Stimulated activated CD8-positive, alpha-beta memory T cell treated with anti-CD3 and anti-CD28 coated beads, Interleukin-2, amount 100 ng/mL, for 1 hour (primary cell): ENCODE measurements at places on chromosomes 3 and 15.

GRCh38 chr3:184259878-184260723 lies 1.3 kb downstream of the CAMK2N2 start:
- DNase-seq, result no peak

- DNase-seq, result no peak
Observed at GRCh38 chr3:10763248-10763620, 52.8 kb upstream of the SLC6A11 start.

GRCh38 chr3:78900880-78901279 lies 866.9 kb downstream of the ROBO1 start:
- no peak for DNase-seq

- no peak for DNase-seq
Observed at GRCh38 chr15:78726870-78727551, 84.3 kb downstream of the ADAMTS7 start.

DNA sequence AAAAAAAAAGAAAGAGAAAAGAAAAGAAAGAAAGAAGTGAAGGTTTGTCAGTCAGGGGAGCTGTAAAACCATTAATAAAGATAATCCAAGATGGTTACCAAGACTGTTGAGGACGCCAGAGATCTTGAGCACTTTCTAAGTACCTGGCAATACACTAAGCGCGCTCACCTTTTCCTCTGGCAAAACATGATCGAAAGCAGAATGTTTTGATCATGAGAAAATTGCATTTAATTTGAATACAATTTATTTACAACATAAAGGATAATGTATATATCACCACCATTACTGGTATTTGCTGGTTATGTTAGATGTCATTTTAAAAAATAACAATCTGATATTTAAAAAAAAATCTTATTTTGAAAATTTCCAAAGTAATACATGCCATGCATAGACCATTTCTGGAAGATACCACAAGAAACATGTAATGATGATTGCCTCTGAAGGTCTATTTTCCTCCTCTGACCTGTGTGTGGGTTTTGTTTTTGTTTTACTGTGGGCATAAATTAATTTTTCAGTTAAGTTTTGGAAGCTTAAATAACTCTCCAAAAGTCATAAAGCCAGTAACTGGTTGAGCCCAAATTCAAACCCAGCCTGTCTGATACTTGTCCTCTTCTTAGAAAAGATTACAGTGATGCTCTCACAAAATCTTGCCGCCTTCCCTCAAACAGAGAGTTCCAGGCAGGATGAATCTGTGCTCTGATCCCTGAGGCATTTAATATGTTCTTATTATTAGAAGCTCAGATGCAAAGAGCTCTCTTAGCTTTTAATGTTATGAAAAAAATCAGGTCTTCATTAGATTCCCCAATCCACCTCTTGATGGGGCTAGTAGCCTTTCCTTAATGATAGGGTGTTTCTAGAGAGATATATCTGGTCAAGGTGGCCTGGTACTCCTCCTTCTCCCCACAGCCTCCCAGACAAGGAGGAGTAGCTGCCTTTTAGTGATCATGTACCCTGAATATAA lies 2.0 kb downstream of the B2M start:
- DNase-seq, result no peak

DNA sequence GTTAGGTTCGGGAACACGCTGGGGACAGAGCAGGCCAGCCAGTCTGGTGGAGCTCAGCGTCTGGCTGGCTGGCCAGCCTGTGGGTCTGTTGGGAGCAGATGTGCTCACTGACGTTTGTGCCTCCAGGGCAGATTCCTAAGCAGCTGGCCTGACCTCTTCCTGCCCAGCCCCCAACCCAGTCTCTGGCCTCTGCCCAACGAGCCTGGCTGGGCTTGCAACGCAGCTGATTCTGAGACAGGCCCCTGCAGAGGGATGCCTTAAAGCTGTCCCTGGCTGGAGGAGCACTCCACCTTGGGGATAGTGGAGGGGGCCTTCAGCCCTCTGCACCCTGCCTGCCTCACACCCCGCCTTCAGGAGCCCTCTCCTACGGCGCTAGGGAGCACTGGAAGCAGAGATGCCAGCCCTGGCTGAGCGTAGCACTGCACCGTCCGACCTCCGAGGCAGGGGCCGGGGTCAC lies 46.0 kb downstream of the KLF13 start:
- DNase-seq, result no peak

- DNase-seq, result no peak
Observed at GRCh38 chr3:24802614-24803013, 308.0 kb upstream of the THRB start.
